ENCODE measurements at places on chromosomes 6 and 20.

DNA sequence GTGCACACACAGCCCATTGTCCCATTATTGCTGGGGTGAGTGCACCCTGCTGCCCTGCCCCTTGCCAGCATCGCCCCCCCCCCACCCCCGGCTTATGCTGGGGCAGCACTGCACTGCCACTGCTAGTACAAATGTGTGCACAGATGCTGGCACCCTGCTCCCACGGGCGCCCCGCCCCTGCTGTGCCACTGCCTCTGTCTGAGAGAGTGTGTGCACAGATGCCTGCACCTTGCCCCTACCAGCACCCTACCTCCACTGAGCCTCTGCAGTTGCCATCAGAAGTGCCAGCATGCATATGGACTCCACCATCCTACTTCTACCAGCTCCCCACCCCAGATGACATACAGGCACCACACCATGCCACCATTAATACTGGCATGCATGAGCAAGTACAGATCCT is 454.6 kb upstream of the KHDRBS2 start:
- DNase-seq, result no peak

DNA sequence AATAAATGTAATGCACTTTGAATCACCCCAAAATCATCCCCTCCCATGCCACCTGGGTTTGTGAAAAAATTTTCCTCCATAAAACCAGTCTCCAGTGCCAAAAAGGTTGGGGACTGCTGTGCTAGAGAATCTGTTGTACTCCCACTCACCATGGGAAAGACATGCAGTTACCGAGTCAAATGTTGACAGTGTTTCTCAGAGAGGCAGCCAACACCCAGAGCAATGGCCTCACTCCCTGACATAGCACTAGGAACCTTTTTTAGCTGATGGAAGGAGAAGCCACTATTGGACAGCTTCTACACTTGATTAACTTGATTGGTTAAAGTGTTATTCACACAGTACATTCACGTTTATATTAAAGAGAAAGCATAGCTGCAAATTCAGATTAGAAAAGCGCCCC is 59.8 kb upstream of the MANEA start:
- no peak for DNase-seq

- DNase-seq, result no peak
These were observed 4.2 kb downstream of the FOXS1 start for GRCh38 chr20:31840906-31841816.

GRCh38 chr6:7073821-7074525 is 33.8 kb upstream of the RREB1 start:
- DNase-seq, result no peak

GRCh38 chr6:16277101-16277981 is 39.0 kb downstream of the GMPR start:
- no peak for DNase-seq

DNA sequence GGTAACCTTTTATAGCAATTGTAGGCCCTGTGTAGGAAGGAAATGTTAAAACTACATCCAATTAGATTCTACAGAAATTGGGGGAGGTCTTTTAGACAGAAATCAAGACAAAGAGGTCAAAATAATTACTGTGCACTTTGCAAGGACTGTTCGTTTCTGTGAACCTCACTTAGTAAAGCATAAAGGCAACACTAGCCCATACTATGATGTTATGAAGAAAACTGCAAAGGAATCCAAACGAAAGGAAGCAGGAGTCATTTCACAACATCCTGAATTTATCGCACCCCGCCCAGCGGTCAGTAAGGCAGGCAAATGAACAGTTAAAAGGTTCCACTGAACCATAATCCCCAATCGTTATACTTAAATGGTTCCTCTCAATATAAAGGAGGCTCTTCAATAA is 429.5 kb upstream of the ARID1B start:
- DNase-seq, result no peak

- no peak for DNase-seq
These were observed 8.1 kb upstream of the SERPINB9 start for GRCh38 chr6:2911171-2911570.

GRCh38 chr6:72623808-72624207 is 1.9 kb downstream of the KCNQ5 start:
- no peak for DNase-seq

- DNase-seq, result no peak
These were observed 13.1 kb downstream of the C20orf203 start for GRCh38 chr20:32660661-32661060.

DNA sequence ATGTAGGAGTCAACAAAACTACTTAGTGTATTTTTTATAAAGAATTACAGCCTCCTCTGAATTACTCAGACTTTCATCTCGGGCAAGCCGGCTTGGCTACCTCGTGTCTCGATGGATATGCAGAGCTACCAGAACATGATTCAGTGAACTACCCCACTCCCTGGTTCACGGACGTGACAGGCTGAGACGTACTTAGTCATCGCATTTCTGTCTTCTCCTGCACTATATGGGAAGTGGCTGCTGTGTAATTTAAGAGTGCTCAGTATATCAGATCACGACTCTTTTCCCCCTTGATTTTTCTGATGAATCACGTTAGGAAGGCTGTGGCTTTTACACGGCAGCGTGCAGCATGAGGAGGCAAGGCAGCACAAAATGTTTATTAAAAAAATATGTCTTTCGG is 302.7 kb upstream of the ZFP64 start:
- DNase-seq, result no peak

GRCh38 chr6:166453651-166454050 is 70.9 kb upstream of the MPC1 start:
- DNase-seq, result no peak

- no peak for DNase-seq
These were observed 5.5 kb downstream of the GMNN start for GRCh38 chr6:24780206-24780605.

- DNase-seq, result no peak
These were observed 465.3 kb downstream of the CBLN4 start for GRCh38 chr20:55540013-55540412.

- no peak for DNase-seq
These were observed 70.6 kb downstream of the ATXN1 start for GRCh38 chr6:16690608-16691142.

DNA sequence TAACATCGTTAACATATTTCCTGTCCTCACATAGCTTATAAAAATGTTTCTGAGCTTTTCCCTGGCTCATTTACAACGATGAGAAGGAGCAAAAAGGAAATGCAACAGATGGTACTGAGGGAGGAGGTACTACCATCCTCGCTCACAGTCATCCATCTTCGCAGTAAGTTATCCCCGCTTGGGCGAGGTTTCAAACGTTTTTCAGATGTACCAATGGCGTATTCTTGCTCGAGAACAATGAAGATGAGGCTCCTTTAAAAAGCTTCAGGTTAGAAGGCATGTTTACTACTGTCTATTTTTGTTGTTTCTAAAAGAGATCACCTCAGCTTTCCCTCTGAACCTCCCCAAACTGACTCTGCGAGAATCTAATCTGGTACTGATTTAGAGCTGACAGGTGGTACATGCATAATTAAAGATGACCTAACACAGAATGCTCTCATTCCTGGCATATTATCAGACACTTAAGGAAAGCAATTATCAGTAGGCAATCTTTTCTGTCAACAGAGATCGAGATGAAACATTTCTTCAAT is 178.7 kb downstream of the GJA10 start:
- DNase-seq, result no peak

- no peak for DNase-seq
These were observed 485.6 kb upstream of the SULF2 start for GRCh38 chr20:48270885-48271284.

DNA sequence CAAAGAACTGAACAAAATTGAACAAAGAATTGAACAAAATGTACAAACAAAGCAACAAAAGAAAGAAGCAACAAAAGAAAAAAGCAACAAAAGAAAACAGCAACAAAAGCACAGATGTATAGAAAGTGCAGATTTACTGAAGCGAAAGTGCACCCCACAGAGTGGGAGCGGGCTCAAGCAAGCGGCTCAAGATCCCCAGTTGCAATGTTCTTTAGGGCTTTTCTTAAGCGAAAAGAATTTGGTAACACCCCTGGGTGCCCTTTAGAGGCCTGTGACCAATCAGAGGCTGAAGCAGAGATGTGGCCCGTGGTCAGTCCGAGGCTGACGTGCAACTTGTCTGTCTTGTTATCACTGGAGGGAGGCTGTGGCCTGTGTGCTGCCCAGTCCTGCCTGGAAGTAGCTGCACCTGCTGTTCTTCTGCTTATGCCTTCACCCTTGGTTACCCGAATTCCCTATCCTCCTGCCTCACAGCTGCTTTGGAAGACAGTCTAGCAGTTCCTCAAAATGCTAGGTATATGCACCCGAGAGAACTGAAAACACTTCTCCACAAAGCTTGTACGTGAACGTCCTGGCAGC is 13.2 kb upstream of the KIF25 start:
- DNase-seq, result no peak

- no peak for DNase-seq
These were observed 46.0 kb upstream of the UST start for GRCh38 chr6:148700741-148701311.

DNA sequence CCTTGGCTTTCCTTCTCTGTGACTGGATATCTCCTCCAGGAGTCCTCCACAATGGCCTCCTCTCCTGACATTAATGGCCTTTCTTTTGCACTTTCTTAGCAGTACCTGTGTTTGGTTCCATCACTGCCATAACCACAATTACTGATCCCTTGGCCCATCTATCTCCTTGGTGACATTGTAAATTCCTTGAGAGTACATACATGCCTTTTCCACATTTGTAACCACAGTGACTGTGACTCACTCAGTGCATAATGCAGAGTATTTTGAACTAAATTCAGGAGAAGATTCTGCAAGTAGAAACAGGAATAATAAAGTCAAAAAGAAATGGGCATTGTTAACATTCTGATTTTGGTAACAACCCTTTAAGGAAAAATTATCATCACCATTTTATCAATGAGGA is 197.2 kb upstream of the SOX4 start:
- no peak for DNase-seq

- no peak for DNase-seq
These were observed 87.0 kb downstream of the ZMYND8 start for GRCh38 chr20:47269309-47270165.

DNA sequence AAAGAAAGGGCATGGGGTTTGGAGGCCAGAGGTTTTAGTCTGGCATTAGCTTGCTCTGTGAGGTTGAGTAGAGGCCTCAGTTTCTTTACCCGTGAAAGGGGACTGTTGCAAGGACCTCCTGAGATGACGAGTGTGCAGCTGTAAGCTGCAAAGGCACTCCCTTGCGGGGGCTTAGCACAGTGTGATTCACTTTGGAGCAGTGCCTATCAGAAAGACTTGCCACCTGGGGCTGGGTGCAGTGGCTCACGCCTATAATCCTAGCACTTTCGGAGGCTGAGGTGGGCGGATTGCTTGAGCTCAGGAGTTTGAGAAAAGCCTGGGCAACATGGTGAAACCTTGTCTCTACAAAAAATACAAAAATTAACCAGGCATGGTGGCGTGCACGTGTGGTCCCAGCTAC is 7.5 kb upstream of the BAK1 start:
- no peak for DNase-seq

DNA sequence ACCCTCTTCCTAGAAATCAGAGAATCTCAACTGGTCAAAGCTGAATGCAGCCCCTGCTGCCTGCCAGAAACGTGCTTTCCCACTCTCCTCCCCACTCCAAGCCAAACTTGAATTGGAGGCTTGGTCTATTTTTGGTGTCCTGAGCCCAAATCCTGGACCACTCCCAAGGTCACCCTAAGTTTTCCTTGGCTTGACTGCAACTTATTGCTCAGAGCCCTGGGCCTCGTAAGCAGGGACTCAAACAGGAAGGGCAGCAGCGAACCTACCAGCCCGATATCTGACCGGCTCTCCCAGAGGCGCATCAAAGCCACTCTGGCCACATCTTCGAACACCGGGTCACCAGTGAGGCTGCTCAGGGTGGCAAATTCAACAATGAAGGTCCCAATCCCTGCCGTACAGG is 12.7 kb downstream of the EDEM2 start:
- DNase-seq, result no peak

DNA sequence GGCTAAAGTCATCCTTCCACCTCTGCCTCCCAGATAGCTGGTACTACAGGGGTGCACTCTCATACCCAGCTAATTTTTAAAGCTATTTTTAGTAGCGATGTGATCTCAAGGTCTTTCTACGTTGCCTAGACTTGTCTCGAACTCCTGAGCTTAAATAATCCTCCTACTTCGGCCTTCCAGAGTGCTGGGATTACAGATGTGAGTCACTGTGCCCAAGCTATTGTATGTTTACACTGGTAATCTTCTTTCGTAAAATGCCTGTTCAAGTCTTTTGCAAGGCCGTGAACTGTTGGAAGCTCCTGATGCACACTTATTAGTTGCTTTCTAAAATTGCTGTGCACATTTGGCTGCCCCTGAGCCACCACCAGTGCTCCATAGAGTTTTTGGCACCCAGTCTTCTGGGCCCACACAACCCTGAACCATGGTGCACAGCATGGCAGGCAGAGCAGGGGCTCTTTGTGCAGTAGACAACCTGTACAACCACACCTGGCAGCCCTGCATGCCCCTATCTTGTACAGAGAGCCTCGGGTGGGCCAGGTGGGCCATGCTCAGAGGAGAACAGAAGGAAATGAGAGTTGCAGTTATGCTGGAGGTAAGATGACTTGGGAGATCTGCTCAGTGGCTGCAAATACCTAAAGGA is 33.3 kb downstream of the PDRG1 start:
- DNase-seq, result no peak

GRCh38 chr6:168007592-168008338 is 10.3 kb downstream of the KIF25 start:
- DNase-seq, result peak; percentile 49

DNA sequence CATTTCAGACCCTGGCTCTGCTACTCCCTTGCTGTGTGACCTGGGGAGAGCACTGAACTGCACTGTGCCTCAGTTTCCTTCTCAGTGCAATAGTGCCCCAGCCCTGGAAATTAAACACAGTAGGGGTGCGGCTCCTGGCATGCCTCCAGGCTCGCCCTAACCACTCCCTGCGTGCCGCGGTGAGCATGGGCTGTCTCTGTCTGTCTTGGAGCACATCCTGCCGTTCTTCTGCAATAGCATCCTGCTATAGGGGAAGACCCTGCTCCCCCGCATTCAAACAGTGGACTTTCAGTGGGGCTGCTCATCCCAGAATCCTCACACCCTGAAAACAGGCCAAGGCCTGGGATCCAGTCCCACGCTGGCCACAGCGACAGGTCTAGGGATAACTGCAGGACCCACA is 129.5 kb downstream of the FOXC1 start:
- no peak for DNase-seq

DNA sequence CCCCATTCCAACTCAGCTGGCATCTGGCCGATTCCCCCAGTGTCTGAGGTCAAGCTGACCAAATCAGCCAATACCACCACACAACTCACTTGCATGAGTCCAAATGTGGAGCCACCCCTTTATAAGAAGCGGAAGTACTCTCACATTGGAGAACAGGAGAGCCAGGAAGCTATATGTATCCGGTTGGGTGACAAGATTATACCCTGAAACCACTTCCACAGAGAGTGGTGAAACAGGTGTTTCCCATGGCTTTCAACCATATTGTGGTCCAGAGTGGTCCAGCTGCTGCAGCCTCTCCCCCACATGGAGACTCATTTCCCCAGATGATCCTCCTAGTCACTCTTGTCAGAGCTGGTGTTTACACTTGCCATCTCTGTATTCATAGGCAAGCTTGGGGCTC is 24.0 kb upstream of the SERINC1 start:
- no peak for DNase-seq

GRCh38 chr20:10970109-10970508 is 296.3 kb upstream of the JAG1 start:
- DNase-seq, result no peak
